ENCODE measurements at places on chromosomes 5 and 9.

- peak; percentile 59 for DNase-seq
These were observed 45.2 kb downstream of the RNF130 start for GRCh38 chr5:180026320-180026719.

DNA sequence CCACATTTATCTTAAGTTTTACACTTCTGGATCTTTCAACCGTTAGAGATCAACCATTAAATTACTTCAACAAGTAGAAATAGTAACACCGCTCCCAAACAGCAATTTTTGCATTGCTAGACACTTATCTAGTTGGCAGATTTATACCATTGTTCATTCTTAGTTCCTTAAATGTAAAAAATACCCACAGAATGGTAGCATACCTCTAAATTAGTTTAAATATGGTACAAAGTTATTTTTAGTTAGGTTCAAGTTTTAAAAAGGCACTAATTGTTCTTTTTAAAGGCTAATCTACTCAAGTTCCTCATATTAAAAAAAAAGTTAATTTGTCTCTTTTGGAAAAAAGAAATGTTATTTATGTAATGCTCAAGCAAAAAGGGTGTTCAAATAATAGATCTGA is 8.1 kb downstream of the PFDN1 start:
- DNase-seq, result no peak

GRCh38 chr5:93425096-93425495 is 155.9 kb downstream of the NR2F1-AS1 start:
- no peak for DNase-seq

GRCh38 chr5:154676508-154676907 is 78.7 kb upstream of the LARP1 start:
- DNase-seq, result no peak

GRCh38 chr5:109953761-109954160 is 264.0 kb downstream of the MAN2A1 start:
- DNase-seq, result peak; percentile 46

- DNase-seq, result no peak
These were observed 211.9 kb downstream of the NXNL2 start for GRCh38 chr9:88746743-88747398.

DNA sequence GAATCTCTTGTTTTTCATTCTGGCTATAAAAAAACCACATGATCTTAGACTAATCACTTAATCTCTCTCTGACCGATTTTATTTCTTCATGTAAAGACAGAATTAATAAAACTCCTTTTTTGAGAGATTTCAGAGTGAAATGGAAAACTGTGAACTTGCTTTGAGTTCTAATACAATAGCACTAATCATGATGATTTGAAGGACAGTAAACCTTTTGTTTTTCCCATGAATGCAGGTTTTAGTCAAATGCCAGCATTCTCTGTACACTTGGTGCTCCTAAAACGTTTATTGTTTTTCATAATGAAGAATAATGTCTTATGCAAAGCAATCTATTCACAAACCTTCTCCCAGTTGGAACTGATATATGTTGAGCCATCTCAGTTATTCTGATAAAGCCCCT is 86.8 kb downstream of the SLC24A2 start:
- no peak for DNase-seq

GRCh38 chr5:19928562-19929421 is 59.2 kb downstream of the CDH18 start:
- DNase-seq, result peak; percentile 87

DNA sequence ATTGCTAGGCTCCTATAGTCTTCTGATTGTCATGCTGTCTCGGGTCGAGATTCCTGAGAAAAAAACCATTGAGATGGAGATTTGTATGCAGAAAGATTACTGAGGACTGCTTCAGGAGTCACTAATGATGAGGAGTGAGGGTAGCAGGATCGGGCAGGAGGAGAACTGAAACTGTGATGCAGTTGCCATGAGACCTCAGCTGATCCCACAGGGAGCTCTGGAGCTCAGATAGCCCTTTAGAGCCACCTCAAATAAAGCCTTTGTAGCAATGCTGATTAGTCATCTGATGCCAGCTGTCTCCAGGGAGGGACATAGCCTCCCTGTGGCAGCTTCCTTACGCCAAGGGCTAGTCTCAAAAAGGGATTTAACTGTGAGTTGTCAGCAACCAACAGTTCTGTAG is 256.9 kb downstream of the DMAC1 start:
- no peak for DNase-seq

GRCh38 chr5:170186856-170187255 is 45.9 kb upstream of the C5orf58 start:
- no peak for DNase-seq

GRCh38 chr9:134420974-134421432 is 94.7 kb downstream of the RXRA start:
- no peak for DNase-seq

DNA sequence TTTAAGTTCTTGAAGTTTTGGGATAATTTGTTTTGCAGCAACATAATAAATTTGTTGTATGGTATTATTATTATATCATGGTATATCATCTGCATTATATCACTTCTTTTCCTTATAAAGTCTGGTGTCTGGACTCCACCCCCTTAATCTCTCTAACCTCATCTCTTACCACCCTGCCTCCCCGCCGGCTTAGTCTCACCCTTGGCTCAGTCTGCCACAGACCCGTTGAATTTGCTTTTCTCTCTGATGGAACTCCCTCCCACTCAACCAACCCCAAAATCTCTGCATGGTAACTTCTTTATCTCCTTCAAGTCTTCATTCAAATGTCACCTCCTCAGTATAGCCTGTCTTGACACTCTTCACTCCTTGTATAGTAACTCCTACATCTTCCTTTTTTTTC is 29.6 kb upstream of the MATR3 start:
- no peak for DNase-seq

- no peak for DNase-seq
These were observed 180.2 kb downstream of the RASEF start for GRCh38 chr9:82882748-82883147.

GRCh38 chr9:98379572-98379971 is 124.1 kb upstream of the TBC1D2 start:
- DNase-seq, result no peak

DNA sequence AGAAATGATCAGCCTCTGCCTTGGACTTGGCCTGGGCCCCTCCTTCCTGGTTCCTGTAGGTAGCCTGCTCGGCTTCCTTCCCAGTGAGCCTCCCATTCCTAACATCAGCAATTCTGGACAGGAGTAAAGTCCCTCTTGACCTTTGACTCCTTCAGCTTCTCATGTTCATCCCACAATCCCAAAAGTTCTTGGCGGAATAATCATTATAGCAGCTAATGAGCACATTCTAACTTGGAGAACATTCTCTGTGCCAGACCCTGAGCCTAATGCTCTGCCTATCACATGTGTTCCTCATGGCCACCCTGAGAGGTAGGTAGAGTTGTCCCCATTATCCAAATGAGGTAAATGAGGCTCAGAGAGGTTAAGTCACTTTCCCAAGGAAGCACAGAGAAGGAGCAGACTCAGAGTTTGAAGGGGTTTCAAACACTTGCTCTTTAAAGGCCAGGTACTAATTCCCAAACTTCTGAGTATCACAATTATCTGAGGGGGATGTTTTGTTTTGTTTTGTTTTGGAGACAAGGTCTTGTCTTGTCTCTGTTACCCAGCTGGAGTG is 21.2 kb downstream of the SWI5 start:
- no peak for DNase-seq

DNA sequence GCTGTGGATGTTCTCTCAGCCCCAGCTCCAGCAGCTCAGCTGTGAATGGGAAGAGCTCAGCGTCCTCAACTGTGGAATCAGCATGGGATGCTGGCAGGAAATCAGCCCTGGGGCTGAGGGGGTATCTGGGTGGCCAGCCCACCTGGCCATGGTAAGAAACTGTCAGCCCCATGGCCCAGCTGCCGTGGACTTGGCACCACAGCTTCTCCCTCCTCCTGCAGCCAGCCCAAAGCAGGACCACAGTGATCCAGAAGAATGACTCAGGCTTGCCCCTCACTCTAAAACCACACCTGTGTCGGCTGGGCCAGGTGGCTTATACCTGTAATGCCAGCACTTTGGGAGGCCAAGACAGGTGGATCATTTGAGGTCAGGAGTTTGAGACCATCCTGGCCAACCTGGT is 48.0 kb downstream of the SAR1B start:
- DNase-seq, result no peak

- no peak for DNase-seq
These were observed 45.3 kb upstream of the AKNA start for GRCh38 chr9:114433086-114433485.

DNA sequence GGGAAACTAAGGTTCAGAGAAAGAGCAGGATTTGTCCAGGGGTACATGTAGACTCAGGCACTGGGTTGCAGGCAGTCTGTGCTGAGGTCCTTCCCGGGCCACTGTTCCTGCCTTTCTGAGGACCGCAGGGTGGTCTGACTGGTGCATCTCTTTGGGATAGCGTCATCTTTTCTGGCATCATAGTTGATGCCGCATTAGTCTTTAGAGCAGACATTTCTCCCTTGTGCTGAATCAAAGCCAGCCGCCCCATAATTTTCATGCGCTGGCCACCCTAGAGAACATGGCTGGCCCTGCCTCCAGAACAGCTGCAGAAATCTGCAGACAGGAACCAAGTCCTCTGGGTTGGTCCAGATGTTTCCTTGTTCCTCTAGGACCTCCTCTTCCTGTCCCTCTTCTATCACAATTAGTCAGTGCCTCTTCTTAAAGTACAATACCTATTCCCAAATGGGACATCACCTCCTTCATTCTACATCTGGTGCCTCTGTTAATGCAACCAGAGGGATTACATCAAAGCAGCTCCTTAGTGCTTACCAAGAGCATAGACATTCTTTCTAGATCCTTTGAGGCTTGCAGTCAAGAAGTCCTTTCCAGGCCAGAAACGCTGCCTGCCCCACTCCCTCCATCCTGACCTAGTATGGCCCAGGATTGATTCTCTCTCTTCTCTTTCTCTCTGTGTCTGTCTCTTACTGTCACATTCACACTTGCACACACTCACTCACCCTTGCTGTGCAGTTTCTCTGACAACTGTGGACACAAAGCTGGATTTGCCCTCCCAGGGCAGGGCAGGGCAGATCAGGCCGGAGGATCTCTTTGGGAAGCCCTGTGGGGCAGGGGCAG is 42.0 kb upstream of the ORM1 start:
- peak; percentile 47 for DNase-seq

GRCh38 chr9:95762322-95762721 is 113.2 kb upstream of the ERCC6L2 start:
- no peak for DNase-seq

GRCh38 chr5:93245226-93245625 is 335.8 kb downstream of the NR2F1-AS1 start:
- no peak for DNase-seq

DNA sequence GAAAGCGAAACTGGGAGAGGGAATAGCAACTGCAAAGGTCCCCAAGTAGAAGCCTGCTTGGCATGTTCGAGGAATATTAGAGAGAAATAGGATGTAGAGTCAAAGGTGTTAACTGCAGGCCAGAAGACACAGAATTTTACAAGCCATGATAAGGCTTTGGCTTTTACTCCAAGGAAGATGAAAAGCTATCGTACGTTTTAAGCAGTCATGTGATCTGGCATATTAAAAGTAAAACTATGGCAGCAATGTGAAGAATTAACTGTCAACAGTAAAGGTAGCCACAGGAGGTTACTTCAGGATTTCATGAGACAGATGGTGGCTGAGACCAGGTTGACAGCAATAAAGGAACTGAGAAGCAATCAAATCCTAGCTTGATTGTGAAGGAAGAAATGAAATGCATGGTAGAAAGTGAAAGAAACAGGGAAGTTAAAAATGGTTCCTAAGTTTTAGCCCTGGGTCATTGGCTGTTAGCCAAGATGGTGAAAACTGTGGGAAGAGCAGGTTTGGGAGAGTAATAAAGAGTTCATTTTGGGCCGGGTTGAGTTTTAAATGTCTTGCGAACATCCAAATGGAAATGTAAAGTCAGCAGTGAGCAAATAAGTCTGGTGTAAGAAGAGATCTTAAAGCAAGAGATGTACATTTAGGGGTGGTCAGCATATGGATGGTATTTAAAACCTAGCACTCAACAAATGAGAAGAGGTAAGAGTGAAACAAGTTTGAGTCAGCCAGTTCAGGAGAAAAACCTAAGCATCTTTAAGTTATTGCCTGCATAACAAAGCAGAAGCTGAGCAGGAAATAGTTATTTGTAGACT is 20.3 kb upstream of the TTC33 start:
- DNase-seq, result no peak

- peak; percentile 1 for DNase-seq
These were observed 18.8 kb downstream of the FTMT start for GRCh38 chr5:121870489-121870888.

GRCh38 chr9:72533322-72533721 is 11.9 kb downstream of the TMC1 start:
- no peak for DNase-seq

- DNase-seq, result peak; percentile 67
These were observed 808.1 kb downstream of the EFNA5 start for GRCh38 chr5:106862450-106863193.

GRCh38 chr9:19229595-19230354 is 718 bp upstream of the DENND4C start:
- DNase-seq, result peak; percentile 54

GRCh38 chr5:80804332-80804731 is 149.5 kb upstream of the DHFR start:
- no peak for DNase-seq

- peak; percentile 79 for DNase-seq
These were observed 109.7 kb upstream of the LHFPL2 start for GRCh38 chr5:78758169-78758839.

DNA sequence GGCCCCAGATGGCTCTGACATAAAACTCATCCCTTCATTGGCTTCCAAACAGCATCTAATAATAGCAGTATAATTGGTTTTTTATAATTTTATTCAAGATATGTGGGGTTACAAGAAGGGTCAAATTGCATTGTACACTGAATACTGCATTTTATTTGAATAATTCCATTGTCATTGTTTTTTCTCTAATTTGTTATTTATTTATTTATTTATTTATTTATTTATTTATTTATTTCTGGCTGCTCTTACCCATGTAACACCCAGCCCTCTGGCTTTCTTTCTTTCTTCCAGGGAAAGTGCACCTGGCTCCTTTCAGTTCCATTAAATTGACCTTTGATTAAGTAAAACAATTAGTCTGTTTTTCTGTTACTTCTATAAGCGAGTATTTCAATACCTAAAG is 210.1 kb downstream of the CDH9 start:
- no peak for DNase-seq

- DNase-seq, result no peak
These were observed 5.2 kb upstream of the ST6GALNAC6 start for GRCh38 chr9:127904561-127905003.

GRCh38 chr9:129675620-129676019 is 10.2 kb downstream of the PRRX2 start:
- no peak for DNase-seq

- DNase-seq, result no peak
These were observed 10.2 kb downstream of the SARDH start for GRCh38 chr9:133727876-133728441.

- DNase-seq, result no peak
These were observed 184.8 kb upstream of the RASEF start for GRCh38 chr9:83247732-83248131.

DNA sequence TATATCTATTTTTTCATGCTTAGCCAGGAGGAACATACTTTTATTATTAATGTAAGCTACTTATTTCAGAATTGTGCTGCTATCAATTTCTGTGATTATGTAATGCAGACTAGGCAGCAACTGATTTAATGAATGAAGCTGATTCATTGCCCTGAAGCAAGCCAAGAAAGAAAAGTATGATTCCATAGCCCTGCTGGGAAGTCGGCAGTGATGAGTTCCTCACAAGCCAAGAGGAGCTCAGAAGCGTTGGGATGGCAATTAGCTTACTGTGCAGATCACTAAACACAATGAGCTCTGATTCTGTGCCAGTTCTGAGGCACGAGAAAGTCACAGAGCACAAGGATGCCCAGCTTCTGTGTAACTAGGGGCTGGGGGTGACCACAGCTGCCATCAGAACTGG is 254.3 kb upstream of the KLF9 start:
- DNase-seq, result no peak
